A549 (cell line): ENCODE measurements at places on chromosomes 1 and 21.

DNA sequence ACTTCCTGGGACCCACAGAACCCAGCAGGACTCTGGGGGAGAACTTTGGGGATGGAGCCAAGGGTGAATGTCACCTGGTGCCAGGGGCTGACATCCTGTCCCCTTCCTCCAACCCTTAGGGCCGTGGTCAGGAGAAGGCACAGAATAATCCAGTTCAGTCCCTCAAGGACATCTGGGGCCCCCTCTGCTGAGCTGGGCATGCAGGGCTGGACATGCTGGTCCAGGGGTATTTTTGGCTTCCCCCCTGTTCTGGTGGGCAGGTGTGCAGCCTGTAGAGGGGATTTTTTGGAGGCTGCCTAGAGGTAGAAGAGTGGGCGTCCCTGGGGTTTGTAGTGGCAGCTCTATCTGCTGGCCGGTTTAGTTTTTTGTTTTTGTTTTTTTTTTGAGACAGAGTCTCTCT lies 3.4 kb upstream of the CROCC start:
- DNase-seq, result no peak

DNA sequence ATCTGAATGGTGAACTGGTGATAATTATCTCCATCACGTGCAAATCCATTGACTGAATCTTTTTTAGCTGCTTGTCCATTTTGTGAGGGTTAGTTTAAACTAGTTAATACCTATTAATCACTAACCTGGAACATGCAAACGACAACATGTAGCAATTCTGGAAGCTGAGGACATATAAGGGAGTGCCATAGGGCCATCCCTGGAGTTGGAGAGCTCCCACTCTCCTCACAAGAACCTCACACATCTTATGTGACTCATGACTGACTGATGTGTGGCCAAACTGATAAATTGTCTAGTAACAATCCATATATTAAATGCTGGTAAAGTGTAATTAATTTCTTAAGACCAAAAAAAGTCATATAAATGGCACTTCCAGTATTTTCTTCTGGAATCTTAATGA lies 62.9 kb upstream of the HOOK1 start:
- no peak for DNase-seq

- no peak for DNase-seq
Measured at GRCh38 chr1:98478121-98478520, 183.4 kb upstream of the SNX7 start.

GRCh38 chr1:183632964-183633363 lies 2.6 kb downstream of the ARPC5 start:
- no peak for DNase-seq

DNA sequence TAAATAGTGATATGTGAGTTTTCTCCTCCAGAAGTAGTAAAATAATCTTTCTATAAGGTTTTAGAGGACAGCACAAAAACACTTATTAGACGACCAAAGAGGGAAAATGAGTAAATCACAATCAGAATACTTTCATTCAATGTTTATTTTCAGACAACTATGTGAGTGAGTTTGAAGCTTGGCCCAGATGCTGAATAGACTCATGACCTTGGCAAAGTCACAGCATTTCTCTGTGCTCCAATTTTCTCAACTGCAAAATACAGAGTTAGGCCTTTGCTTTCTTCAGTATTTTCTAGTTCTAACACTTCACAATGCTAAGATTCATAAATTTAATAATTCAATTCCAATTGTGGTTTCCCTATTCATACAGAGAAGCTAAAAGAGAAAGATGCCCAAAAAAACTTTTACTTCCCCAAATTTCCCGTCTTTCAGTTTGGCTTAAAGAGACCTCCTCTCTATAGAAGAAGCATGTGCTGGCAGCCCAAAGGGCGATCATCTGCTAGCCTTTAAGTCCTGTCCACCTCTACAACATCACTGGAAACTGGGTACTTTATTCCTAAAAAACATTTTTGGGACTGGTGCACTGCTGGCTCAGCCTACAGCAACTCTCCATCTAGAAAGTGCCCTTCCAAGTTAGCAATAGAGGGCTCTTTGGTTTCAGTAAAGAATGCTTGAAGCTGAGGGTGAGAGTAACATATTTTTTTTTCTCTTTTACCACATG lies 116.8 kb upstream of the GORAB start:
- no peak for DNase-seq

GRCh38 chr1:59552007-59552406 lies 255.1 kb downstream of the FGGY start:
- DNase-seq, result no peak

DNA sequence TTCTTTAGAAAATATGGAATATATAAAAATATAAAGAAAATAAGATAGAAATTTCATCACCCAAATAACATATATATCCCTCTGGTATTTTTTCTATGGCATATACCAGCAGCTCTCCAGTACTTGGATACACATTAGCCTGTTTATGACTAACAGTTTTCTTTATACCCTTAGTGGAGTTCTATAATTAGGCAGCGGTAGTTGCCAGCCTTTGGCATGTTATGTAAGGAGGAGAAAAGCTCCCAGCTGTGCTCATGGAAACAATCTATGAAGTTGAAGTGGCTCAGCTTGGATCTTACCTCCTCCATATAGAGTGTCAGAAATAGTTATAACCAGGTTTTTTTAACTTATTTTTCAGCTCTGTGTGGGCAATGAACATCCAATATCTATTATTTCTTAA lies 1636.8 kb downstream of the AMY1C start:
- DNase-seq, result no peak

- peak; percentile 66 for DNase-seq
Measured at GRCh38 chr1:225871359-225872074, 10.7 kb downstream of the TMEM63A start.

DNA sequence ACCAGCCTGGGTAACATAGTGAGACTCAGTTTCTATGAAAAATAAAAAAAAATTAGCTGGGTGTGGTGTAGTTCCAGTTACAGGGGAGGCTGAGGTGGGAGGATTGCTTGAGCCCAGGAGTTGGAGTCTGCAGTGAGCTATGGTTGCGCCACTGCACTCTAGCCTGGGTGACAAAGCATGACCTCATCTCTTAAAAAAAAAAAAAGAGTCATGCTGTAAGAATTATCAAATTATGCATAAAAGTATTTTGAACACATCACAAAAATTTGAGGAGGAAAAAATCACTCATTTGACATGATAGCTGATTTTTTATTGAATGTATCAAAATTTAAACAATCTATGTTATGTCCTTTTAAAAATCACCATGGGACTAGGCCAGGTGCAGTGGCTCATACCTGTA lies 17.8 kb downstream of the CCDC30 start:
- no peak for DNase-seq

DNA sequence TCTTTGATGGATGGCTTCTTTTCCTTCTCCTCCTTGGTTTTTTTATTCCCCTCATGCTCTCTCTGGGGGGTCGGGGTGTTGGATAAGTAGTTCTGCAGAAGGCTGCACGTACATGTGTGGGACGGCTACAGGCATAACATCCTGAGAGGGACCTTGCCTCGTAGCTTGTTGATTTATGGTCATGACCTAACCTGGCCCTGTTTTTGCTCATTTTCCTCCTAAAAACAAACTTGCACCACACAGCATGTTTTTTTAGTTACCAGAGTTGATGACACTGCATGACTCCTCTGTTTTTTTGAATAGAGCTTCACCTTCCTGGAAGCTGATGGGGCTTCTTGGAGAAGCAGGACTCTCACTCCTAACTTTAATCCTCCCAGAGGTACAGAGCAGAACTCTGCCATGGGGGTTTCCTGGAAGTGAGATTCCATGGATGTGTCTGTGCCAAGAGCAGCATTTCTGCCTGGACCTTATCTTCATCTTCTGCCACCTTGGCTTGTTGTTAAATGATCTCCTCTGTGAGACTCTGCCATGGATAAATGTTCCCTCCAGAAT lies 114.7 kb downstream of the PAPPA2 start:
- no peak for DNase-seq

DNA sequence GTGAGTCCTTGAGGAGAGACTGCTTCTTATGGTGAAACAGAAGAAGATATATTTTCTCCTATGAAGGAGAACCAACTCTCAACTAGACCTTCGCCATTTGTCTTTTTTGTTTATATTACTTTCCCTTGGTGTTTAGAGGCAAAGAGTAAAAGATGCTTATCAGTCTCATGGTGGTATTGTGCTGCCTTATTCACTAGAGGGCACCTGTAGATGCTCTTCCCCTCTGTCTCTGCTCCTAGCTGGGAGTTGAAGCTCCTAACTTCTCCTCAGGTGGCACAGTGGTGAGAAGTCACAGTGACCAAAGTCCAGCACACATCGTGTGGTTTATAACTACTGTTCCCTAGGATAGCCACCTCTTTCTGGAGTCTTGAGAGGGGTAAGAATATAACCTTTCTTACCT lies 1359.6 kb downstream of the PLA2G4A start:
- no peak for DNase-seq
